Dorsolateral prefrontal cortex (tissue), 122 donors: ENCODE measurements at places on chromosomes 16 and 17.
A peak's percentile ranks its signal among the peaks of the same experiment; 100 is the strongest.

DNA sequence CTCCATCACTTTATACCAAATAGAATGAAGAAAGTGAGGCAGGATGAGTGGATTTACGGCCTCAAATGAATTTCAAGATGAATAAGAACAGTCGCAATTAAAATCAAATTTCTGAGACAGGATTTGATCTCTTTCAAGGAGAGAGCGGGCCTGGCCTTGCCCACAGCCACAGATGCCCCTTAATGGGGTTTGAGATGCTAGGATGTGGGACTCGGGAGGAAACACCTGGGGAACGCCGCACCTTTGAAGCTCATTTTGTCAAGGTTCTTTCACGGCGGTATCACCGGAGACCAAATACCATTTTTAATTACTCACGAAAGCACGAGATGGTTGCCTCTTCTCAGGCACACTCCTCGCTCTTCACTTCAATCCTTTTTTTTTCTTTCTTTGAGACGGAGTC, 178.1 kb upstream of the SDK2 start:
- no peak for DNase-seq

GRCh38 chr17:58329810-58330537, 1.4 kb upstream of the TSPOAP1 start:
- no peak for DNase-seq

- DNase-seq, result no peak
Observed at GRCh38 chr17:50902372-50903353, 36.5 kb upstream of the TOB1 start.

DNA sequence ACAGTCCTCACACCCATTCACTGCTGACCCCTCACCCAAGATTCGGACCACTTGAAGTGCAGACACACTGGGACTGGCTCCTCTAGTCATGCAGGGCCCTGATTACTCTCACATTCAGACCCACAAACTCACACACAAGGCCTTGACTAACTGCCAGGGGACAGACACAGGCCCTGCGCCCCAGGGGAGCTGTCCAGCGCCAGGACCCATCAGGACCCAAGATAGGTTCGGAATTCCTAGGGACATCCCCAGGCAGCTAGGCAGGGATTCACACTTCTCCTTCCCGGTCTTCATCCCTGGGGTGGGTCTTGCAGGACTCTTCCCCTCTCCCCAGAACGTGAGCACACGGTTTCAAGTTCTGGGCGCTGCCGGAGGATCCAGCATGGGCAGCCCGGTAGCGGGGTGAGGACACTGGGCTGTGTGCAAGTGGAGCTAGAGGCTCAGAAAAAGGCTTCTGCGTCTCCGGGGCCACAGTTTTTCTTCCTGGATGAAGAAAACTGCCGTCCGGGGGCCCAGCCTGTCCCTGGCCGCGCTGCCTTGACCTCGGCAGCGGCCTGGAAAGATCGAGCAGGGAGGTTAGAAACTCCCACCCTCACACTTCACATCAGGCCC, 1.6 kb downstream of the SEZ6 start:
- DNase-seq, result no peak

DNA sequence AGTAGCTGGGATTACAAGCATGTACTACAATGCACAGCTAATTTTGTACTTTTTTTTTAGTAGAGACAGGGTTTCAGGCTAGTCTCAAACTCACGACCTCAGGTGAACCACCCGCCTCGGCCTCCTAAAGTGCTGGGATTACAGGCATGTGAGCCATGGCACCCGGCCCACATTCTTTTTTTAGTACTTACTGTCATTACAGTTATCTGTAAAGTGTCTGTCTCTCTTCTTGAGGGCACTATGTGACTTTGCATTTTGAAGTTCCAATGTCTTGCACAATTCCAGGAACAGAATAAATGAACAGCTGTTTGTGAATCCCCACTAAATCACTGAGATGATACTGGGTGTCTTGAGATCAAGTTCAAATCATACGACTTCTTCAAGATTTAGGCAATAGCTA, 1540.3 kb downstream of the CDH11 start:
- DNase-seq, result no peak

- no peak for DNase-seq
Observed at GRCh38 chr16:48323783-48324775, 61.1 kb downstream of the SIAH1 start.

GRCh38 chr16:72262711-72263110, 90.8 kb upstream of the PMFBP1 start:
- no peak for DNase-seq

DNA sequence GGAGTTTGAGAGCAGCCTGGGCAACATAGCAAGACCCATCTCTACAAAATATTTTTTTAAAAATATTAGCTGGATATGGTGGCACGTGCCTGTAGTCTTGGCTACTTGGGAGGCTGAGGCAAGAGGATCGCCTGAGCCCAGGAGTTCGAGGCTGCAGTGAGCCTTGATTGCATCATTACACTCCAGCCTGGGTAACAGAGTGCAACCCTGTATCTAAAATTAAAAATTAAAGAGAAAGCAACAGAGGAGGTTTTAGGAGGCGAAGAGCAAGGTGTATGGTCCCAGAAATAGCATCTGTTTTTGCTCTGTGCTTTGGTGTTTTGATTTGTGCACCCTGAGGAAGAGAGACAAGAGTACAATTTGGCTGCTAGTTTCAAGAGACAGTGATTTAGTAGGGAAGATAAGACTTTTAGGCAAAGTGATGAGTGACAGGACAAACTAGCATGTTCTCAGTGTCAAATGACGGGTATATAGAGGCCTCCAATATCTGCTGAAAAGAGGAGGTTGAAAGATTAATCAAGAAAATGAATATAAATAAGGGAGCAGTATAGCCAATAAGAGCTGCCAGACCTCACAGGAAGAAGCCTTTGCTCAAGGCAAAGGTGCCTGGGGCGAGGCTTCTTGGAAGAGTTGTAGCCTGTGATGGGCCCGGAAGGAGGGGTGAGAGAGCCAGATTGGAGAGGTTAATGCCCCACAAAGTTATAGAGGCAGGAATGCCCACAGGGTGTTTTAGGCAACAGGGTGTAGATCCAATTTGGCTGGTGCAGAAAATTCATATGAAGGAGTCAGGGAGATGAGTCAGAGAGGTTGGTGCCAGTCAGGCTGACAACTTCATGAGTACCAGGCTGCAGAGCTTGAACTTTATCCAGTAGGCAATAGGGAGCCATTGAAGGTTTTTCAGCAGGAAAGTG, 11.4 kb downstream of the HLF start:
- DNase-seq, result no peak

DNA sequence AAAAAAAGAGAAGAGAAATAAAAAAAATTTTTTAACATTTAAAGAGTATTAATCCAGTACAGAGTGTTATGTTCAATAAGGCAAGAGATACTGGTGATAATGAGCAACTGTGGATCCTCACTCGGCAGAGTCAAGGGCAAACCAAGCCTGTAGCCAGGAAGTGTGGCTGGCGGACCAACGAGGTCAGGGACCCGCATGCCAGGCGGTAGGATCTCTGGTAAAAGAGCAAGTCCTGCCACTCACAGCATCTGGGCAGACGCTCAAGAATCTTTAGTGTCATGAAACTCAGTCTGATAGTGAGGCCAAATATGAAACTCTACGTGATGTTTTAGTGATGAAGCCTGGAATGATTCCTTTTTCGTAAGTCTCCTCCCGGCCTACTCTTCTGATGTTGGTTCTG, 8.3 kb upstream of the GEMIN4 start:
- DNase-seq, result no peak

DNA sequence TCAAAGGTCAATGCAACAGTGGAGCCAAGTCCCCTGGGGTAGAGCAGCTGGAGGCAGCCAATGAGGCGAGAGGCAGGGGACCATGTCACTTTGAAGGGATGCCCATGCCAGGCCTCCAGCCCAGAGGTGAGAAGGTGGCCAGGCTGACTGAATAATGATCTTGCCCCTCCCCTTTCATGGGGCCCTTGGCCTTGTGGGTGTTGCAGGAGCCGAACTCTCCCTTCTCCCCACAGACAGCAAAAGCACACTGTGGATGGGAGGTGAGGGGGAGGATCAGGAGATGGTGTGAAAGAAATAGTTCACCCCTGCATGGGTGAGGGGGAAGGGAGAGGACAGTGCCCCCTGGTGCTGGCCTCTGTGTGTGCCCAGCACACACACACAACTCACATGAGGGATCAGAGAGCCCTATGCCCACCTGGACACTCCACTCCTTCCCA, 15.8 kb upstream of the TBX21 start:
- no peak for DNase-seq

DNA sequence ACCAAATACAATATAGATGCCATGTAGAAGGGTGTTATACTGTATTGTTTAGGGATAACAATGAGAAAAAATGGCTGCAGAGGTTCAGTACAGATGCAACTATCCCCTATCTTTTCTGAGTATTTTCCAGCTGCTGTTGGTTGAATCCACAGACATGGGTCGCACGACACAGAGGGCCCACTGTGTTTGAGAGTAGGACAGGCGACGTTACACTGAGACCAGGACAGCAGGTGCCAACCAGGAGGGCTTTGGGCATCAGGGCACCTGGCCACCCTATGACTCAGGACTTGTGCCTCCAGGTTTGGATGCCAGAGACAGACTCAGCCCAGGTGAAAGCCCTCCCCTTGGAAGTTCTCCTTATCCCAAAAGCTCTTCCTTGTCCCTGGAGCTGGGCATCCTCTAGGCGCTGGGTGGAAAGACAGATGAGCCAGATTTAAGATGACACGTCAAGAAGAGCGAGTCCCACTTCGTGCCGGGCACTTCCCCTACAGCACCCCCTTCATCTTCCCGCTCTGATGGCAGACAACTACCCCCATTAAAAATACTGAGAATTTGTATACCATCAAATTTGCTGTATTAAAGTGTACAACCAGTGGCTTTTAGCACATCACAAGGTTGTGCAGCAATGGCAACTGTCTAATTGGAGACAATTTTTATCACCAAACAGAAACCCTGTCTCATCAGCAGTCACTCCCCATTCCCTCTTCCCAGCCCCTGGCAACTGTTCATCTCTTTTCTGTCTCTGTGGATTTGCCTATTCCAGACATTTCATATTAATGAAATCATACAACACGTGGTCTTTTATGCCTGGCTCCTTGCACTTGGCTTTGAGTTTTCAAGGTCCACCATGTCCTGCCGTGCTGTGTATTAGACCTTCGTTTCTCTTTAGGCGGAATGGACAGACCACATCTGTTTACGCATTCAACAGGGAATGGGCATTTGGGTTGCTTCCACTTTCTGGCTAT, 30.6 kb downstream of the TNFRSF13B start:
- peak; percentile 31 for DNase-seq

DNA sequence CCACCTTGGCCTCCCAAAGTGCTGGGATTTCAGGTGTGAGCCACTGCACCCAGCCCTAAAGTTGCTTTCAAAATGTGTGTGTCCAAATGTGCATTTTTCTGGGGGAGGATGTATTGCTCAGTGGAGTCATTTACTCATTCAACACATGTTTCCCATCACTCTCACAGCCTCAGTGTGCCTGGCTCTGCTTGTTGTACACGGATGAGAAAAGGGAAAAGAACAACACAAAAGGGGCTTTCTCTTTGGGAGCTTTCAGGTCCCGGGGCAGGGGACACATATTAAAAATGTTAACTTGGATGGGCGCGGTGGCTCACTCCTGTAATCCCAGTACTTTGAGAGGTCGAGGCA, 1.7 kb upstream of the PPL start:
- no peak for DNase-seq

DNA sequence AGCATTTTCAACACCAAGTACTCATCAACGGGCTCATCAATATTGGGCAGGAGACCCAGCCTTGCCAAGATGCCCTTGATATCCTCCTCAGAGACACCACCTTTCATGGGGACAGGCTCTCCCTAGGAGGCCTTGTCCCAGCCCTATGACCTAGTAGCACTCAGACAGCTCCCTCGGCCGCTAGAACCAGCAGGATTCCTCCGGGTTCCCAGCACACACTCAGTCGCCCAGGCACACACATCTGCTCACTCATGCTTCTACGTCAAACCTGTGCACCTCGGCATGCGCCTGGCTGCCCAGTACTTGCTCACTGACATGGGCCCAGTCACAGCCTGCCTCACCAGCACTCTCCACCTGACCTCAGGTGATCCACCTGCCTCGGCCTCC, 17.0 kb downstream of the SRCIN1 start:
- no peak for DNase-seq

- no peak for DNase-seq
Observed at GRCh38 chr17:71580220-71580619, 540.6 kb upstream of the SOX9 start.

- no peak for DNase-seq
Observed at GRCh38 chr16:55115506-55115905, 184.8 kb downstream of the IRX5 start.

- DNase-seq, result no peak
Observed at GRCh38 chr16:82386761-82387160, 216.7 kb upstream of the MPHOSPH6 start.

DNA sequence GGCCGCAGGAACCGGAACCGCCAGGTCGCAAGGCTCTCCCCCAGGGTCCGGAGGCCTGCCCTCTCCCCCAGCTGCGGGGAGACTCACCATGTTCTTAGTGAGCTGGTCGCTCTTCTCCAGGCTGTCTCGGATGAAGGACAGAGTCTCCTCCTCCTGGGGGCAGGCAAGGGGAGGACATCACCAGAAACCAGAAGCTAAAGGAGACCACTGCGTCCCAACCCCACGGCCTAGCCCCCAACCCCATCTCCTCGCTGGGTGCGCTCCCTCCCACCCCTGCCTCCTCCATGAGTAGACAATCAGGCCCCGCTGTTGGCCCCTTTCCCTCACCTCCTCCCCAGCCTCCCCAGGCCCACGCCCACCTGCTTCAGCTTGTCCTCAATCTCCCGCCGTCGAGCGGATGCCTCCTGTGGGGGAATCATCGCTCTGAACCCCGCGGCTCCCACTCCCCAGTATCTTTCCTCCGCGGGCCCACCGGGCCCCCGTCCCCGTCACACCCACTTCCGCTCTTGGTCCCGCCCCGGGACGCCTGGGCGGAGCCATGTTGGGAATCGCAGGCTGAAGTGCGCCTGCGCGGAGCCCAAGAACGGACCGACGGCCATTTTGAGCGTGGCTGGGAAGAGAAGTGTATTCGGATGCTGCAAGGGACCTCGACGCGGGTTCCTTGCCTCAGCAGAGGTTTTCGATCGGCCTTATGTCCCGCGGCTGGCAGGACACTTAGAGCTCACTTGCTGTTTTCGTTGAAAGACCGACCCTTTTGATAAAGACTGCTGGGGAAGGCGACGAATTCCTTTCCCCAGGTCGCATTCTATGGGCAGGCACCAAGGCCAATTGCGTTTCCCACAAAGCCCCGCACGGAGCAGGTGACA, at the start of gene EXOC7:
Gene EXOC7 (minus strand): TSS at position 514 of the 866 bp plus-strand sequence. CDS start 95 bp downstream, at position 419.
- DNase-seq, result peak; percentile 90

- no peak for DNase-seq
Observed at GRCh38 chr16:74759564-74759963, 15.1 kb downstream of the FA2H start.

GRCh38 chr17:6996256-6997011, 585 bp downstream of the ALOX12 start:
- DNase-seq, result no peak

DNA sequence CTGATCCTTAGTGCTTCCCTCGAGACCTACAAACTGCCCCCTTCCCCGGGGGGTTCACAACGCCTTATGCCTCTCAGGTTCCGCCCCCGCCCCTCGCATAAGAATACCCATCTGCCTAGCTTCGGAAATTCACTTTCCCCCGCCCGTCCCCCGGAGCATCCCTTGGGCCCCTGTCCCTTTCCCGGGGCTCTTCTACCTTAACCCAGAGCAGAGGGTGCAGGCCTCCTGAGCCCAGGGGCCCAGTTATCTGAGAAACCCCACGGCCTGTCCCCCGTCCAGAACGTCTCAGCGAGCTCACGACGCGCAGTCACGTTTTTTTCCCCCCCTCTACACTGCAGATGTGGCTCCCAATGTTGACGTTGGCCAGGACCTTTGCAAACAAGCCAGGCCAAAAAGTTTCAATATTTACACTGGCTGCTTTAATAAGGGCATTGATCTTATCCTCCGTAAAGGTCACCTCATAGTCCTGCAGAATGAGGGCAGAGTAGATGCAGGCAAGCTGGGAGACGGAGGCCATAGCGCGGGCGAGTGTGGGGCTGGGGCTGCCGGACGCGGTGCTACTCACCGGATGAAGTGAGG, 1.4 kb upstream of the NBR1 start:
- no peak for DNase-seq
